Activated CD8-positive, alpha-beta T cell treated with anti-CD3 and anti-CD28 coated beads for 36 hours (primary cell): ENCODE measurements at places on chromosomes 3 and 15. TPM values are rescaled to one million over a fixed set of nuclear protein-coding genes. Genes with fewer than 3 reads are reported as not detected.
A peak's percentile ranks its signal among the peaks of the same experiment; 100 is the strongest.

The GCNT3 gene
- total RNA-seq, result not detected

The LSAMP gene
- total RNA-seq, result not detected

The DPPA2 gene
- total RNA-seq, result not detected

The AMOTL2 gene
- not detected for total RNA-seq

The CCDC80 gene
- not detected for total RNA-seq

The SLC22A14 gene
- total RNA-seq, result not detected

The CCR2 gene
- total RNA-seq, result 0.81 TPM

The ZNF774 gene
- total RNA-seq, result 1.2 TPM

- H3K27ac ChIP-seq, result peak overlapping the region; percentile 89
- H3K36me3 ChIP-seq, result peaks cover 12% of the 10 kb centered on the region
- H3K4me1 ChIP-seq, result peaks cover 69% of the 10 kb centered on the region
- peak; percentile 53 for DNase-seq
Measured at GRCh38 chr3:56930706-56931105, 129.0 kb upstream of the ARHGEF3 start.

GRCh38 chr3:147410116-147410525 lies 956 bp downstream of the ZIC1 start:
- H3K4me1 ChIP-seq, result peaks cover 38% of the 10 kb centered on the region
- peaks cover 27% of the 10 kb centered on the region for H3K36me3 ChIP-seq
- H3K27ac ChIP-seq, result no peak overlapping the region
- no peak for DNase-seq
- H3K4me3 ChIP-seq, result no peak overlapping the region
- H3K27me3 ChIP-seq, result peaks cover 80% of the 10 kb centered on the region

DNA sequence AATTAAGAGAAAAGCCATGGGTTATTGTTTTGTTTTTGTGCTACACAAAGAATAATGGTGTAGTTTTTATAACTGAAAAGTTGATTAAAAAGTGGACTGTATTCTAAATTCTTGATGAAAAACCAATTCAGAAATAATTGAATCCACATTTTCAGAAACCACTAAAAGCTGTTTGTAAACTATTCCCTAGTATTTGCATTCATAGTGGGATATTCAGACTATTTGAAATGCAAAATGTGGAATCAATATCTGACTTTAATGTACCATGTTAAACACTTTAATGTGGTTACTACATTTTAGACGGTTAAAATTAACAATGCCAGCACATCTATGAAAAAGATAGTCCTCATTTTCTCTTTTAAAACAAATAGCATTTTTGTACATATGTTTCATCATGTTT lies 104.6 kb downstream of the ZIC4 start:
- H3K36me3 ChIP-seq, result no peaks in the 10 kb centered on the region
- H3K27me3 ChIP-seq, result no peaks in the 10 kb centered on the region
- no peaks in the 10 kb centered on the region for H3K4me1 ChIP-seq
- no peak overlapping the region for H3K4me3 ChIP-seq
- no peak overlapping the region for H3K27ac ChIP-seq

DNA sequence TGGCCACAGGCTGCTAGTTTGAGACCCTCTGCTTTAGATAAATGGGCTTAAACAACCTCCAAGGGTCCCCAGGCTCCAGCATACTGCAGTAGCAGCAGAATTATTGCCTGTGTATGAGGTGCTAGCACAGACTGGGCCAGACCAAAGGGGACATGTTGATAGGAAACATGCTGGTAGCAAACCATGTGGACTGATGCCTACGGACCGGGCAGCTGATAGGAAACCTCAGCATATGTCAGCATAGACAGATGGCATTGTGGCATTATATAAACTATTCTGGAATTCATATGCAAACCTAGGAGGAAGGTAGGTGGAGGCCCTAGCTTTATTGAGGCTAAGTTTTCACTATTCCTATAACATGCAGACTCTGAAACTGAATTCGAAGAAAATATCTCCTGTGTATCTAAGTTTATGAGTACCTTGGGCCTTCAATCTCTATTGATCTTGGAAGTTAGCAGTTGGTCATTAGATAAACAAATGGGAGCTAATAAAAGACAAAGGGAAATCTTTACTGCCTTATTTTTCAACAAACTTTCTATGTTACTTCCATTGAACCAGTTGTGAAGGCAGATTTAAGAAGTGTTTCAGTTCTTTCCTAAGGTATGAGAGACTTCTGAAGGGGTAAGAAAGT lies 1.7 kb upstream of the HGD start:
- H3K4me1 ChIP-seq, result no peaks in the 10 kb centered on the region
- DNase-seq, result no peak
- no peak overlapping the region for H3K4me3 ChIP-seq

- peaks cover 7% of the 10 kb centered on the region for H3K4me1 ChIP-seq
- H3K36me3 ChIP-seq, result no peaks in the 10 kb centered on the region
- H3K4me3 ChIP-seq, result no peak overlapping the region
- no peaks in the 10 kb centered on the region for H3K27me3 ChIP-seq
- no peak for DNase-seq
Measured at GRCh38 chr3:141680620-141681389, 57.3 kb upstream of the RNF7 start.

GRCh38 chr3:78825858-78826215 lies 942.0 kb downstream of the ROBO1 start:
- no peaks in the 10 kb centered on the region for H3K4me1 ChIP-seq
- H3K27me3 ChIP-seq, result no peaks in the 10 kb centered on the region
- H3K4me3 ChIP-seq, result no peak overlapping the region

- DNase-seq, result no peak
- peaks cover 17% of the 10 kb centered on the region for H3K36me3 ChIP-seq
- H3K4me3 ChIP-seq, result peak overlapping the region; percentile 10
- H3K27me3 ChIP-seq, result no peaks in the 10 kb centered on the region
- H3K27ac ChIP-seq, result peak overlapping the region; percentile 59
Measured at GRCh38 chr3:106326941-106327695, 458.3 kb upstream of the CBLB start.

GRCh38 chr3:37147666-37148065 lies 26.7 kb downstream of the LRRFIP2 start:
- DNase-seq, result no peak
- H3K27ac ChIP-seq, result no peak overlapping the region
- H3K4me1 ChIP-seq, result peaks cover 3% of the 10 kb centered on the region
- no peak overlapping the region for H3K4me3 ChIP-seq
- H3K27me3 ChIP-seq, result no peaks in the 10 kb centered on the region

DNA sequence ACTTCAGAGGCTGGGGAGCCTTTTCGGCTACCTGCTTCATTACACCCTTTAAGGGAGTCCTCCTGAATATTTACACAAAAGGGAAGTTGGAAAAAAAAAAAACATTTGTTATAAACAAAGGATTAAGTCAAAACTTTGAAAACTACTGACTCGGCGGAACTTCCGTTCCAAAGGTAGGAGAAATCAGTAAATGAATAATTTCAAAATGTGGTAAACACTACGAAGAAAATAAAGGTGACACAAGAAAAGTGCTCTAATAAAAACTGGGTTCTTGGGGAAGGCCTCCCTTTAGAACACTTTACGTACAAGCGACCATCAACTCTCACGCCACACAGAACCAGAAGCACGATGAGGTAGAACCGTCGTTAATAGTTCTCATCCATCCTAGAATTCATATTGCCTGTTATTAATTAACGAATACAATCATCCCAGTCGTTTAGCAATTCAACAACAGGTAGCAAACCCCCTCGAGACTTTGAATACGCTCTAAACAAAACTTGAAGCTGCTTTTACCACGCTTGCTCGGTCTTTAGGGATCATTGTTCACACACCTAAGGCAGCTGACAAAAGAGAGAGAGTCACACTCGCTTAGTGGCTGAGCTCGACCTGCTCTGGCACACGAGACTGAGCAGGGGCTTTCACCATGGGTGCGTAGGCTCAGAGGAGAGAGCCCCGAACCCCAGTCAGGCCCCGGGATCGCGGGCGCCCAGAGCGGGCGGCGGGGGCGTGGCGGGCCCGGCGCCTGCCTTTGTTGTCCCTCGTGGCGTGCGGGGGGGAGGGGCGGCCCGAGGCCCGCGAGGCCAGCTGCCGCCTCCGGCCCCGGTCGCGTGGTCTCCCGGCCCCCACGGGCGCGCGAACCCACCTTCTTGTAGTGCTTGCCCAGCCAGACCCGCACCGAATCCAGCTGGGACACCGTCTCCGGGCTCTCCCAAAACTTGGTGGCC lies 680 bp downstream of the SMARCC1 start:
- H3K27ac ChIP-seq, result peak overlapping the region; percentile 96
- peaks cover 18% of the 10 kb centered on the region for H3K4me1 ChIP-seq
- no peaks in the 10 kb centered on the region for H3K27me3 ChIP-seq
- H3K36me3 ChIP-seq, result peaks cover 10% of the 10 kb centered on the region
- DNase-seq, result peak; percentile 70

- peaks cover 1% of the 10 kb centered on the region for H3K27me3 ChIP-seq
- no peaks in the 10 kb centered on the region for H3K4me1 ChIP-seq
- H3K36me3 ChIP-seq, result no peaks in the 10 kb centered on the region
- no peak for DNase-seq
- H3K4me3 ChIP-seq, result no peak overlapping the region
- no peak overlapping the region for H3K27ac ChIP-seq
Measured at GRCh38 chr3:156264771-156265170, 144.4 kb downstream of the KCNAB1 start.

DNA sequence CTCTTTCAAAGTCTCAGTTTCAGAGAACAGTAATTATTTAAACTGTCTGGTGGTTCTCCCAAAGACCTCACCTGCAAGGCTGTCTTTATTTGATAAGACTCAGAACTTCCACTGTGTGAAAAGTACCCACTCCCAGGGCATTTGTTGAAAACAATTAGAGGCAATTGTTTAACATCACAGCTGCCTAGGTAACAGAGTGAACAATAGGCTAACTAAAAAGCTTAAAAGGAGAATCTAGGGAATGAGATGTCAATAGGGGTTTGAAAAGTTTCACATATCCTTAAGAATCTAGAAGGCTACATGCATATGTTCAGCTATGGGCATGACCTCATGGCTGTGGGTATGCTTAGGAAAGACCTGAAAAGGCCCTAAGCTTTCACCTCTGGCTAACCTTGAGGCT lies 2.9 kb upstream of the STRIT1 start:
- H3K4me1 ChIP-seq, result no peaks in the 10 kb centered on the region
- no peak overlapping the region for H3K4me3 ChIP-seq
- no peaks in the 10 kb centered on the region for H3K36me3 ChIP-seq
- H3K27me3 ChIP-seq, result no peaks in the 10 kb centered on the region

- no peaks in the 10 kb centered on the region for H3K36me3 ChIP-seq
- DNase-seq, result no peak
- peaks cover 12% of the 10 kb centered on the region for H3K27me3 ChIP-seq
- H3K27ac ChIP-seq, result no peak overlapping the region
Measured at GRCh38 chr15:65979316-65979715, 110.0 kb downstream of the RAB11A start.

GRCh38 chr15:56948000-56948763 lies 29.7 kb downstream of the TCF12 start:
- no peak overlapping the region for H3K27ac ChIP-seq
- no peaks in the 10 kb centered on the region for H3K27me3 ChIP-seq
- peaks cover 31% of the 10 kb centered on the region for H3K36me3 ChIP-seq
- H3K4me1 ChIP-seq, result peaks cover 24% of the 10 kb centered on the region
- no peak for DNase-seq
- H3K4me3 ChIP-seq, result no peak overlapping the region

GRCh38 chr3:155519078-155519477 lies 225.6 kb upstream of the STRIT1 start:
- H3K4me1 ChIP-seq, result no peaks in the 10 kb centered on the region
- H3K27me3 ChIP-seq, result no peaks in the 10 kb centered on the region
- H3K4me3 ChIP-seq, result no peak overlapping the region
- no peaks in the 10 kb centered on the region for H3K36me3 ChIP-seq
- H3K27ac ChIP-seq, result no peak overlapping the region

- no peak overlapping the region for H3K4me3 ChIP-seq
- H3K4me1 ChIP-seq, result no peaks in the 10 kb centered on the region
- no peaks in the 10 kb centered on the region for H3K36me3 ChIP-seq
- peaks cover 13% of the 10 kb centered on the region for H3K27me3 ChIP-seq
- DNase-seq, result peak; percentile 7
Measured at GRCh38 chr15:31887246-31887645, 143.1 kb upstream of the CHRNA7 start.

- DNase-seq, result no peak
- H3K4me1 ChIP-seq, result peaks cover 8% of the 10 kb centered on the region
- H3K27ac ChIP-seq, result peak overlapping the region; percentile 53
- H3K4me3 ChIP-seq, result peak overlapping the region; percentile 56
- H3K36me3 ChIP-seq, result no peaks in the 10 kb centered on the region
Measured at GRCh38 chr3:141686466-141687291, 51.4 kb upstream of the RNF7 start.

DNA sequence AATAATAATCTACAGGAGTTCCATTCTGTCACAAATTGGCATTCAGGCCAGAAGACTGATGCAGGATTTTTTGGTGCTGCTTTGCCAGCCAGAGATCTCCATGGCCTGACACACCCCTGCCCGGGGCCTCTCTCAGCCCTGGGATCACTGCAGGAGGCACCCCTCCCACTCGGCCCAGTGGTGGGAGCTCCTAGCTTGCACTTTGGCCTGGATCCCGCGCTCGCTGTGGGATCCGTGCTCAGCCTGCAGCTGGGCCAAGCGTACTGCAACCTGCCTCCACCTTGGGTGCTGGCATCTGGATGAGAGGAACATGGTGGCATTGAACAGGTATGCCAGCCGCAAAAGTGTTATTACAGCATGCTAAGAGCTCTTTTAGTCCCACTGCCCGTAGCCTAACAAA lies 656.7 kb upstream of the CCDC54 start:
- no peaks in the 10 kb centered on the region for H3K36me3 ChIP-seq
- H3K27me3 ChIP-seq, result peaks cover 6% of the 10 kb centered on the region
- H3K27ac ChIP-seq, result no peak overlapping the region
- H3K4me1 ChIP-seq, result no peaks in the 10 kb centered on the region
- H3K4me3 ChIP-seq, result no peak overlapping the region
- DNase-seq, result no peak

- no peak overlapping the region for H3K27ac ChIP-seq
- no peaks in the 10 kb centered on the region for H3K36me3 ChIP-seq
- DNase-seq, result no peak
- no peaks in the 10 kb centered on the region for H3K27me3 ChIP-seq
Measured at GRCh38 chr3:105614288-105615030, 247.8 kb downstream of the ALCAM start.
